Midbrain (tissue), 1 donor: ENCODE measurements at places on chromosomes 12 and 14.

- DNase-seq, result peak; percentile 40
Measured at GRCh38 chr12:97275728-97276590, 186.6 kb upstream of the RMST start.

DNA sequence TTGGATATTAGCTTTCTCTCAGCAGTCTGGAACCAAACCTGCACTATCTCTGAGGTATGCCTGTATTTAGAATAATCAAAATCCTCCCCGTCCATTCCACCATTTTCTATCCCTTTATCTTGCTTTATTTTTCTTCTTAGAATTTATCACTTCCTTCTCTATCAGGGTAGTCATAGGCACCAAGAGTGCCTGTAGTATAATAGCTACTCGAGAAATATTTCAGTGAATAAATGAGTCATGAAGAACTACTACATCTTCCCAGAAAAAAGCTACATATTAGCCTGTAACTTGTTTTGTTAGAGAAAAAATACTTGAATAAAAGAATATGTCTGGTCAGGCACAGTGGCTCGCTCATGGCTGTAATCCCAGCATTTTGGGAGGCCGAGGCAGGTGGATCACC, 4.3 kb downstream of the SLC2A14 start:
- DNase-seq, result no peak

DNA sequence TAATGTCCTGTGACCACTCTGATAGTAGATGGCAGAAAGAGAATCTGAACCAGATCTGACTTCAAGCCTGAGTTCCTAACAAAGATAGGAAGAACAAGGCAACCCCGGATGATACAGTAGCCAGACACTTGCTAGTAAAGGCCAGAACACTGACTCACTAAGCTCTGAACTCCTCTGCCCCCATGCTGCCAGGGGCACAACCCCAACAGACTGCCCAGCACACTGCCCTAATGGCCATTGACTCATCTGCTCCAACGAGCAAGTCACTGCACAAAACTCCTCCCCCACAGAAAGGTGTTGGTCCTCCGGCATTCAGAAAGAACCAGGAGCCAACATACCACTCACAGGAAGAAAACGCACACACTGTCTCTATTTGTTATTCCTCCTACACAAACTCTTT, 179.6 kb upstream of the NUDT4 start:
- no peak for DNase-seq

GRCh38 chr14:77305696-77306095, 15.0 kb downstream of the POMT2 start:
- DNase-seq, result peak; percentile 61

- DNase-seq, result no peak
Measured at GRCh38 chr12:69835081-69835480, 10.1 kb downstream of the MYRFL start.

DNA sequence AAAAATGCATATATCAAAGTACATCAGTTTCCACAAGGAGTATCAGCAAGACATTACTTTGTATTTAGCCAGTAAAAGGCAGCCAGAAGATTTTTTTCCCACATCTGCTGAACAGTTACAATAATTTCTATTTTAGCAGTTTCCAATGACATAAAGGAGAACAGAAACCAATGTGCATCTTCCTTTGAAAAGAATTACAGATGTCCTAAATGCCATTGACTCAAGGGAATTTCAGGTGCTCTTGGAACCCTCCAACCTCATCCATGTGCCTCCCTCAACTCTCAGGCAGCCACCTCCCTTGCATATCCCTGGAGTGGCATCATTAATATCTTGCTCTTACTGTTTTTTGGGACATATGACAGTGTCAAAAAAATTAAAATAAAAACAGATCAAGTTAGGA, 62.2 kb upstream of the ST8SIA1 start:
- no peak for DNase-seq

DNA sequence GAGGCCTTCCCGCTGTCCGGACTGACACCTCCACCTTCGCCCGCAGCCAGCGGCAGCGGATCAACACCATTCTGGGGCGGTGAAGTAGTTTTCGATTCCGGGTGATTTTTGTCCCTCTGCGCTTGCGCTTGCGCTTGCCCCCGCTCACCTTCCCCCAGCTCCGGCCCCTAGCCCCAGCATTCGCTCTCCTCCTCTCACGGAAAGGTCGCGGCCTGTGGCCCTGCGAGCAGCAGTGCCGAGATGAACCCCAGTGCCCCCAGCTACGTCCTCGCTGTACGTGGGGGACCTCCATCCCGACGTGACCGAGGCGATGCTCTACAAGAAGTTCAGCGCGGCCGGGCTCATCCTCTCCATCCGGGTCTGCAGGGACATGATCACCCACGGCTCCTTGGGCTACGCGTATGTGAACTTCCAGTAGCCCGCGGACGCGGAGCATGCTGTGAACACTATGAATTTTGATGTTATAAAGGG, 22.7 kb upstream of the SRGAP1 start:
- DNase-seq, result peak; percentile 26
